ENCODE measurements at places on chromosomes 7 and 10. TPM values are rescaled to one million over a fixed set of nuclear protein-coding genes. Genes with fewer than 3 reads are reported as not detected.

RSPH10B gene
- 0.85 TPM for total RNA-seq

DNA sequence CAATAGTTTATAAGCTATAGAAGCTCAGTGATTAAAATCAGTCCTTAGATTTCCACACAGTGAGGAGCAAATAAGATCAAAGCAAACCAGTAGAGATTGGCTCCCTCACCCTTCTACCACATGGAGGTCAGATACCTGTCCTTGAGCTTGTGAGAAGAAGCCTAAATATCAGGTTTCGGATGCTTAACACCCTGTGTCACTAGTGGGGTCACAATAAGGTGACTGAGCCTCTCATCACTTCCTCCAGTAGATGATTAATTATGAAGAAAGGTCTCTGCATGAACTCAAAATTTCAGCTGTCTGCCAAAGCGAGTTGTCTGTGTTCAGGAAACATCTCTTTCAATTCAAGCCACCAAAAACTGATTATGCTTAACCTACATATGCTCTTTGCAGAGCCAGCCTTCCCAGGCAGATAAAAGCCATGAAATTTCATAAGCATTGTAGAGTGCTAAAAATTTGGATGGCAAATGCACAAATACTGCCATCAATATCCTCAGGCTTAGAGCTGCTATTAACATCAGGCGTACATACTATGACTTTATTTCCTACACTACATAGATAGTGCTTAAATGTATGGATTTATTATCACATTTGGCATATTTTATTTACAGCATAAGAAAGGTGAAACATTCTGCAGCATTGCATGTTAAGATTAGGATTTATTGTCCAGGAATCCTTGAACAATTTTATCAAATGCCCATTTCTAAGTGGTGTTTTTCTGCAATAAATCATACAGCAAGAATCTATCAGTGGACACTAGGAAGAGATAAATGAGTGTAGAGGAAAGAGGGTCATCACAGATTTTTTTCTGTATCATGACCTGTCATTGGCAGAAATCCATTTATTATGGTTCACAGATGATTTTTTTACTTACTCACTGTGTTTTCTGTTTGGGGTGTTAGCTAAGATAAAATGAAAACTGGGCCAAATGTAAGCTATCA lies 285.1 kb upstream of the SP8 start:
- no peak for DNase-seq

CFAP46 gene
- 10.9 TPM for total RNA-seq

DDX56 gene
- total RNA-seq: 100 TPM

GRCh38 chr7:7681191-7681935 lies 37.0 kb downstream of the RPA3 start:
- no peak for DNase-seq

KEL gene
- 1.6 TPM for total RNA-seq

MOGAT3 gene
- 1.1 TPM for total RNA-seq

CYP3A5 gene
- 53.0 TPM for total RNA-seq

GRCh38 chr7:1359051-1359400 lies 100.2 kb downstream of the MICALL2 start:
- DNase-seq: no peak

- no peak for DNase-seq
These were observed 42.0 kb upstream of the PTF1A start for GRCh38 chr10:23150091-23150490.

DNA sequence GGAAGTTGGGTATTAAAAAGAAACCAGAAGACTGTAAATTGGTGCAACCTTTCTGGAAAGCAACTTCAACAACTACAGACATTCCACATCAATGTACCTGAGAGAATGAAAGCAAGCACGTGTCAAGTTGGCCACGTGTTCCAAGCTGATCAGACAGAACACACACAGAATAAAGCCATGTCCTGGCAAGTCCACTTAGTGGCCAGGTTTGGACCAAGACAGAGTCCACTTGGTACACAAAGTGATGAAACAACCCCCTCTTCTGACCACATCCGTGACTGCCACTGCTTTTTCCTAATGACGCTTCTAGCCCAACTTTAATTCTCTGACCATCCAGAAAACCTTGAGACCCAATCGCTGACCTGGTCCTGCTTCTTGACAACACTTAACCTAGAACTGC lies 109.4 kb downstream of the ABLIM1 start:
- no peak for DNase-seq

- peak; percentile 66 for DNase-seq
These were observed 50.4 kb upstream of the NKX6-2 start for GRCh38 chr10:132836248-132836831.

CYP26C1 gene
- not detected for total RNA-seq

DNA sequence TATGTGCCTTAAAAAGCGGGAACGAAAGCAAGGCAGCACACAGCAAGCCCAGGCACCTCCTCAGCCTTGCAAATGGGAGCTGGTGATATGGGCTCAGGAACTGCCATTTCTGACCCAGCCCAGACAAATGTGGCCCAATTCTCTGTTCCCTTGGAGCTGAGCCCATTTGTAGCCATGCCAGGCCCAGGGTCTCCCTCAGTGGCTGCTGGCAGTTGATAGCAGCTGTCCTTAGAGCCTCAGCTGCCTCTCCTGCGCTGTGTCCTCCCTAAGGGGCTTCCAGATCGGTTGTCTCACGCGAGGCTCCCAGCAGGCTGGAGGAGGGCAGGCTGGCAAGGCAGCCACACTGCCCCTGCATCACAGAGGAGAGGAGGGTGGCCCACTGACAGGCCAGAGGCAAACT lies 275.8 kb downstream of the KCNMA1 start:
- no peak for DNase-seq

CRPPA gene
- total RNA-seq: 2.9 TPM

GSDME gene
- total RNA-seq: 5.6 TPM

GRCh38 chr7:151631953-151632749 lies 112.5 kb upstream of the RHEB start:
- DNase-seq: peak; percentile 85

CALML3 gene
- total RNA-seq: not detected

GRCh38 chr7:40133561-40134427 lies 628 bp downstream of the MPLKIP start:
- no peak for DNase-seq

- no peak for DNase-seq
These were observed 56.5 kb downstream of the RBM17 start for GRCh38 chr10:6145166-6145987.

GRCh38 chr10:5947471-5948207 lies 29.7 kb downstream of the IL15RA start:
- no peak for DNase-seq

- DNase-seq: no peak
These were observed 8.0 kb upstream of the CALU start for GRCh38 chr7:128731184-128731583.

GRCh38 chr10:129531969-129532660 lies 65.1 kb downstream of the MGMT start:
- no peak for DNase-seq

ACHE gene
- 7.1 TPM for total RNA-seq

DNA sequence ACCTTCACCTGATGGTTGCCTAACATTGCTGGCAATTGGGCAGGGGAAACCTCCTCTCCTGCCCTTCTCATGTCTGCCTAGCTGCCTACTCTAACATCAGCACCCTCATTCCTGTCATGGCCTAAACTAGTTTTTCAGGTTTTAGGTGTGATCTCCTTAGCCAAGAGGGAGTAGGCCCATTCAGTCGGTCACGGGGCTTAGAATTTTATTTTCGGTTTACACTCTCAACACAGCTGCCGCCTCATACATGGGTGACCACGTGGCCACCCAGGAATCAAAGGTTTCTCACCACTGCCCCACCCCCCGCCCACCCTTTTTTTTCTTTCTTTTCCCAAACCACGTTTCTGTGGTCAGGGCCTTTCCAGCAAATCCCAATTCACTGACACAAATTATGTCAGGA lies 97.2 kb downstream of the RALA start:
- DNase-seq: no peak

H2BK1 gene
- not detected for total RNA-seq

GRCh38 chr7:80876894-80877414 lies 41.9 kb downstream of the SEMA3C start:
- DNase-seq: no peak

DNA sequence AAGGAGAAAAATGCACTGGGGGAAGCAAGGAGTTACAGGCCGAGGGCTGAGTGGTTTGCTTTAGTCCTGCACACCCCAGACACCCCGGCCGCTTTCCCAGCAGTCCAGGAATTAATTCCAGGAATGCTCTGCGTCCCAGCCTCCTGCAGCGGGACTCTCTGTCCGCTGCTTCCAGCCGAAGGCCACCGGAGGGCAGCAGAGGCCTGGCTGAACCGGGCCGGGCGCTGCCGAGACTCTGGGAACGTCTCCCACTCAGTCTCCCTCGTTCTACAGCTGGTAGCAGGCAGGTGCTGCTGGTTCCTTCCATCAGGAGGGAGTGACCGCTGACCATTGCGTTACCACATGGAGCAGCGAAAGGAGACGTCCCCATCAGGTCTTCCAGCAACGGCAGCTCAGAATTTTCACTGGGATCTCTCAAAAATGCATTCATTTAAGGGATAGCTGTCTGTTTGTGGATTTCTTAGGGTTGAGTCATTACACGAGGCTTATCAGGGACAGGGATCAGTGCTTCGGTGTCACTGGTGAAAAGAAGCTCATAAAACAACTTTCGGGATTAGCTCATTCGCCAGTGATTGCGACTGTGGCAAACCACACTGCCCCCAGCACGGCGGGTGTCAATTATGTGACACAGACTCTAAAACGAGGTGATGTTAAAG lies 24.9 kb upstream of the PITRM1 start:
- DNase-seq: peak; percentile 85

GRCh38 chr7:3043544-3044371 lies at the start of gene CARD11:
CARD11 (minus strand) TSS chr7:3043867; CDS start chr7:2958506, 85,361 bp downstream.
- DNase-seq: no peak

AKR1C8 gene
- total RNA-seq: 1.00 TPM

TLL2 gene
- total RNA-seq: 0.85 TPM

DNA sequence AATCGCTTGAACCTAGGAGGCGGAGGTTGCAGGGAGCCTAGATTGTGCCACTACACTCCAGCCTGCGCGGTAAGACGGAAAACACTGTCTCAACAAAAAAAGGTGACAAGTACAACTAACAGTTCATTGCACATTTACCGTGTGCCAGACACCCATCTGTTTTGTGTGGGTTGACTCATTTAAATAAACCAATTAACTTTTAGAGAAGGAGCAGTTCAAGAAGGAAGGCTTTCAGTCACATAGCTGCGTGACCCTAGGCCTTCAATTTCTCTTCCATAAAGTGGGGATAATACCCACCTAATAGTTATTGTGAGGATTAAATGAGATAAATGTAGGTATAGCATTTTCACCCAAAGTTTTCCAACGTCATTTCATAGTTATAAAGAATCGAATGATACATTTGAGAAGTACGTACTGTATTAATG lies 52.3 kb upstream of the KDM7A start:
- no peak for DNase-seq

GRCh38 chr7:88020953-88021665 lies 87.1 kb downstream of the ADAM22 start:
- no peak for DNase-seq

EN2 gene
- 0.94 TPM for total RNA-seq

C10orf62 gene
- total RNA-seq: 0.34 TPM

C1QL3 gene
- 6.5 TPM for total RNA-seq

- DNase-seq: no peak
These were observed 124.8 kb downstream of the MPP7 start for GRCh38 chr10:28177944-28178637.

CALHM2 gene
- total RNA-seq: 27.8 TPM

DNA sequence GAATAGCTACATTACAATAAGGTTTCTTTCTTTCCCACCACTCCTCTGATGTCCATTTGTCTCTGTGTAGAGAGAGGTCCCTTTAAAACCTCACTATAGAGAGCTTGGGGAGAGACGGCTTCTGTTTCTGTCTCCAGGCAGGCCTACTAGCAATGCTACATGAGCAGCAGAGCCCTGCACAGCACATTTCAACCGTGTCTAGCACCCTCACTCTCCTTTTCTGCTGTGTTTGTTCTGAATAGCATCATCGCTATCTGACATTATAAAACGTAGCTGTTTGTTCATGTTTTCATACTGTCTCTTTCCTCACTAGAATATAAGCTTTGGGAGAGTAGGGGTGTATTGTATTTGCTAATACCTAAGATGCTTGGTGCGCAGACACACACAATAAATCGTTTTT lies 487.8 kb upstream of the DPP6 start:
- DNase-seq: no peak

DNA sequence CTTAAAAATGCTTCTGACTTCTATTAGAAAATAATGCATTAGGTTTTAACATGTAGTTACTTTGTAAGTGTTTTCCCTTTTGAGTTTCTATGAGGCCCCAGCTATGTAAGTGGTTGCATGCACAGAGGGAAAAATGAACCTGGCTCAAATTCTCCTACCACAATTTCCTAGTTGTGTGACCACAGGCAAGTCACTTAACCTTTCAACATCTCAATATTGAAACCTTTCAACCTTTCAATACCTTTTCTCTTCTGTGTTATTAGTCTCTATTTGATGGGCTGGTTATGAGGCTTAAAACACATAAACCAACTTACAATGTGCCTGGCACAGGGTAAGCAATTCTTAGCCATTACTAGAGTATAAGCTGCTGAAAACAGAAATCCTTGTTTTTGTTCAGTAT lies 203.0 kb downstream of the KCND2 start:
- DNase-seq: no peak

DNA sequence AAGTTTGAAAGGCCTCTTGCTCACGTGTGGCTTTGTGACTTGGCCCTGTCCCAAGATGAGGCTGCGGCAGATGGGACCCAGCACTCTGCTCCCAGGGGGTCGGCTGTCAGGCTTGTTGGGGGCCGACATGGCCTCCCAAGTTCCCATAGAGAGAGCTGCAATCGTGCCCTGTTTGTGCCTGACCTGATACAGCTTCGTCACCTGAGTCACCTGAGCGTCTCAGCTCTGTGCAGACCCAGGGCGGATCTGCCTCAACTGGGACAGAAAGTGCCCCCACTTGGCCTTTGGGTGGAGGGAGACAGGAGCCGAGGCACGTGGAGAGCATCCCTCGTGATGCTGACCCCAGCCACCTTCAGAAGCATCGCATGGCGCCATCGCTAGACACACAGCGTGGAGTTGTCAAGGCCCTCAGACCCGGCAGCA lies 21.7 kb downstream of the PAPOLB start:
- DNase-seq: no peak

- DNase-seq: no peak
These were observed 67.9 kb downstream of the MTURN start for GRCh38 chr7:30202671-30203070.

WIPF3 gene
- total RNA-seq: 1.7 TPM

CALHM3 gene
- 20.3 TPM for total RNA-seq

DNA sequence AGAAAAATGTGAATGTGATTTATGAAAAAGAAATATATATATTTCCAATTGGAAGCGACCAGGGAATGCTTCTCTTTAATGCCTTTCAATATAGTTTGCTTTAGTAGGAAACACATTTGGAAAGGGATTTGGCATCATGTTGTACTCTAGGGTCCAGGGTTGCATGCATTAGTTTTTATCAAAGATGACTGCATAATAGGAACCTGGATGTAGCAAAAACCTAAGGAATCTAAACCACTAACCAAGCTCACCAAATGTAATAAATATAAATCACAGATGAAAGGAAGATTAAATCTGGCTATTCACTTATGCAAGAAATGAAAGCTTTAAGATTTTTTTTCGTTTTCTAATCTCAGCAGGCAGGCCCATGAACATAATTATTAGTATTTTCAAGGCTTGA lies 120.0 kb downstream of the ATXN7L1 start:
- DNase-seq: no peak

Measured in type B pancreatic cell (in vitro differentiated cells).